ENCODE measurements at places on chromosomes 3 and 15.

DNA sequence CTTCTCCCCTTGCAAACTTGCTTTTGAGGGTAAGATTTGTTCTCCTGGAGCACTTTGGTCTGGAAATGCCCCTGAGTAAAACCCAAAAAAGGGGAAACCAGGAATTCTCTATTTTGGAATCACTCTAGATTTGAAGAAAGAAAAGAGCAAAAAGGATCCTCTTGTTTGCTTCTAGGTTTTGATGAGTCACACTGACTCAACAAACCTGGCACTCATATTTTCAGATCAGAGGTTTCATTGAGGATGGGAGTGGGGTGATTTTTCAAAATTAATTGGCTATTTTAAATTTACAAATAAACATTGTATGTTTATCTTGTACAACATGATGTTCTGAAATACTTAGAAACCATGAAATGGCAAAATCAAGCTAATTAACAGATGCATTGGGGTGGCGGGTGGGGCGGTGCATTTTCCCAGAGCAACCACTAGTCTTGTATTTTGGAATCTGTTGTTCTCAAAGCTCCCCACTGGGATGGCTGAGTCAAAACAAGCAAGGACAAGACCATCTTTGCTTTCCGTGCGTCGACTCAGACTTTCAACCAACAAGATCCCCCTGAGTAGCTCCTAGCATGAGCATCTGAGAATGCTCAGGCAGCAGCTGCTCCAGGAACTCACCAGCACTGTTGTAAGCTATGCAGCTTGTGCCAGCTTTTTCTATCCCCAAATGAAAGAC lies 451.4 kb downstream of the WDR72 start:
- no peak for DNase-seq

DNA sequence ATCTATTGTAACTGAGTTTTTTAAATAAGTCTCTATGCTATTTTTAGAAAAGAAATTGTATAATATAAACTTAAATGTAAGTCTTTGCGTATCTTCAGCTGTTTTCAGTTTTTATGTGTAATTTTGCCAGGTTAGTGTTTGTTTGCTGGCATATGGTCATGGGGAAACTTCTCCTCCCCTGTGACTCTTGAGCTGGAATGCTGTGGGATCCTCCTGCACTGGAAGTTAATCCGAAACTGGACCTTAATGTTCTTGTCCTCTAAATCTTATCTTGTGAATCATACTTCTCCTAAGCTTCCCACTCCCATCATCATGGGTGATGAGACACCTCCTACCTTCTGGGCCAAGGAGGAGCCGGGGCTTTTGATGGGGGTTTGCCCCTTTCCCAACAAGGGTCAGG lies 52.4 kb upstream of the CHST2 start:
- no peak for DNase-seq

DNA sequence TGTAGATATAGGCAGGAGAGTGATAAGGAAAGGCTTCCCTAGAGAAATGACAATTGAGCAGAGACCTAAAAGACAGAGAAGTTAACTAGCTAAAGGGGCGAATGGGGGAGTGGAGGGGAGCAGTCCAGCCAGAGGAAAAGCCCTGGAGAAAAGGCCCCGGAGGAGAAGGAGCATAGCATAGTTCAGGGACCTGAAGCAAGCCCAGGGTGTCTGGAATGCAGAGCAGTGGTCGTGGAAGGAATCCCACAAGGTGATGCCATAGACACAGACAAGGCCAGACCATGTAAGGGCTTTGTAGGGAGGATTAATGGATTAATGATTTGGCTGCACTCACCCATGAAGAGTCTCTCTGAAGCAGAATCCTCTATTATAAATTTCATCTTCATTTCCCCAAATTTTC lies 45.8 kb upstream of the LRRN1 start:
- DNase-seq, result no peak

GRCh38 chr3:32913790-32914446 lies 37.5 kb upstream of the CCR4 start:
- no peak for DNase-seq

DNA sequence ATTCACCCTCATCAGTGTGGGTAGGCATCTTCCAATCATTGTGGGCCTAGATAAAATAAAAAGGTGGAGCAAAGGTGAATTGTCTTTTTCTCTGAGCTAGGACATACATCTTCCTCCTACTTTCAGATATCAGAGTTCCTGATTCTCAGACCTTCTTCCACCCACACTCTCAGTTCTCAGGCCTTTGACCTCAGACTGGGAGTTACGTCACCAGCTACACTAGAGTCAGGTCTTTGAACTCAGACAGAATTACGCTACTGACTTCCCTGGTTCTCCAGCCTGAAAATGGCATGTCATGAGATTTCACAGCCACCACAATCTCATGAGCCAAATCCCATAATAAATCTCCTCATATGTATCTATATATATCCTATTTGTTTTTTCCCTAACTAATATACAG lies 39.0 kb downstream of the STRIT1 start:
- no peak for DNase-seq

DNA sequence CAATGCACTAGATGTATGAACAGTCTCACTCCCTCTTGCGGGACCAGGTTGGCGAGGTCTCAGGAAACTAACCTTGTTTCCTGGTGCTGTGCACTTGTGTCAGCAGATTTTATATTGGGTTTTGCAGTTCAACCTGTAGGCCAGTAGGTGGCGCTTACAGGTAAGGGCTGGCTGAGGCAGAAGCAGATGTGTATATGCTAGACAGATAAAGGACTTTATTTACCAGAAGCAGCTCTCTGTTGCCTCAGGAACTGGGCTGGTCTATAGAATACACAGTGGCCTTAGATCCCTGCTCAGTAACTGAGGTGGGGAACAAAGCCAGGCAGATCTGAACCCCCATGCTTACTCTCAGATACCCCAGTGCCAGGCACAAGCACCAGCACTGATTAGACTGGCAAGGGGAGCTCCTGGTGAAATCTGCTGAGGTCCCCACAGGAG lies 296.8 kb downstream of the DOCK3 start:
- no peak for DNase-seq

GRCh38 chr3:158863247-158863646 lies 61.4 kb downstream of the MFSD1 start:
- DNase-seq, result no peak

DNA sequence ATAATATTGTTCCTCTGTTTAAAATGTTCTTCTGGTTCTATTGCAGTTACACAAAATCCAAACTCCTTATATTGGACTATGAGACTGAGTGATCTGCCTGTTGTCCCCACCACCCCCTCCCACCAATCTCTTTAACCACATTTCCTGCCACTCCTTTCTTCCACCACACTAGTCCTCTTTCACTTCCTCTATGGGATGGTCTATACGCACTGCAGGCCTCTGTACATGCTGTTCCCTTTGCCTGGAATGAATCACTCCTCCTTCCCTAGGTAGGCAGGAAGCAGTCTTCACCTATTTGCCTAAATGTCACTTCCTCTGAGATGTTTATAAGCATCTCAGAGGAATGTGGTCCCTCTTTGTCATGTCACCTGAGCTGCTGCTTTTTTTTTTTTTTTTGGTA lies 4.0 kb downstream of the MAP2K1 start:
- no peak for DNase-seq

- DNase-seq, result no peak
Observed at GRCh38 chr3:89052386-89052785, 55.0 kb upstream of the EPHA3 start.

- DNase-seq, result no peak
Observed at GRCh38 chr3:187726564-187726963, 18.7 kb downstream of the BCL6 start.

DNA sequence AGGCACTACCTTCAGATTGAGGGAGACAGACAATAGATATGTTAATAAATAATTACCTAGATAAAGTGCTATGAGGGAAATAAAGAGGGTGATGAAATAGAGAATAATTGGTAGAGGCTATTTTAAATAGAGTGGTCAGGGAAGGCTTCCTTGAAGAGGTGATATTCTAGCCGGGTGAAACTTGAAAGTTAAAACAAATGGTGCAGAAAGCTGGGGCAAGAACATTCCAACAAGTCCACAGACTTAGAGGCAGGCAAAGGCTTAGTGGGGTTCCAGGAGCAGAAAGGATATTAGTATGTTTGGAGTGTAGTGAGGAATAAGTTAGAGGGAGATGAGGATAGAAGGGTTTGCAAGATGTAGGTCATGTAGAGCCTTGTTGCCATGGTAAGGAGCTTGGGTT lies 10.1 kb downstream of the HACD3 start:
- DNase-seq, result no peak

DNA sequence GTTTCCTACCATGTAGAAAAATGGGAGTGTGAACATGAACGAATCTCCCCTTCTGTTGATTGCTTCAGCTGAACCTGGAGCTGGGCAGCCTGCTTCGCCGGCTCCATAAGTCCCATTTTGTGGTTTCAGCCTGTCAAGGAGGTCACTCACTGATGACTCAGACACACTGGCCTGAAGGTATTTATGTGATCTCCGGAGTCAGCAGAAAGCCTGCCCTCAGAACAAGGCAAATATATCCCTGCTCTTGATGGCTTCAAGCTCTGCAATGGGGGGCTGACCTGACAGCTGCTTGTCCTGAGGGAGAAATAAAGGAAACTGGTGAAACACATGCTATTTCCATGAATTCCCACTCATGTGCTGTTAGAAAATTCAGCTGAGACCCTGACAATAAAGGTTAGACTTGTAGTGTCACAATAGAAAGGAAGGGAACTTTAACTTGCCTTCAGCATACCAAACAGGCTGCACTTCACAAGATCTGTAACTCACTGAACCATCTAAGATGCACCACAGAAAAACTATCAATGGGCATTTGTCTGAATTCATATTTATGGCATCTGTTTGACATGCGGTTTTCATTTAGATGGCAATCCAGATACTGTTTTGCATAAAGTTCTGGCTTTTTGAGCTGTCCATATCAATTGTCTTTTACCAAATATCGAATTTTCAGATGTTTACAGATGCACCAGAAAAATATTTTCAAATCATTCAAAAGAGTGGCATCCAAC lies 282.0 kb upstream of the VEPH1 start:
- no peak for DNase-seq

- DNase-seq, result no peak
Observed at GRCh38 chr3:124410471-124410870, 319.8 kb upstream of the UMPS start.

- no peak for DNase-seq
Observed at GRCh38 chr3:58184309-58184981, 26.3 kb downstream of the DNASE1L3 start.

- DNase-seq, result no peak
Observed at GRCh38 chr15:23548071-23548470, 17.4 kb upstream of the MKRN3 start.

GRCh38 chr3:146928421-146929059 lies 323.4 kb upstream of the PLSCR5 start:
- DNase-seq, result no peak

DNA sequence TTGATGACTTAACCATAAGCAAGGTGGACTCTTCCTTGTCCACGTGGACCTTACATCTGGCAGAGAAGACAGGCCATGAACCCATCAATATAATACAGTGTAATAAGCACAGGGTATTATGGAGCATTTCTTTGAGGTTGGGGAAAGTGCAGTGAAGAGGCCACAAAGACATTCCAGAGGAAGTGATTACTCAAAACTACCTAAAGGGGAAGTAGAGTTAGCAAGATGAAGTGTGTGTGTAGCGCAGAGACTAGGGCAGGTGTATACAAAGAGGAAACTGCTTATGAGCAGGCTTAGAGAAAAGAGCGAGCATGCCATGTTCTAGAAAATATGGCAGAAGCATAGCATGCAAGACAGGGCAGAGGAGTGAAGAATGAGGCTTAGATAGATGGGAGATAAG lies 17.9 kb downstream of the CP start:
- DNase-seq, result no peak

DNA sequence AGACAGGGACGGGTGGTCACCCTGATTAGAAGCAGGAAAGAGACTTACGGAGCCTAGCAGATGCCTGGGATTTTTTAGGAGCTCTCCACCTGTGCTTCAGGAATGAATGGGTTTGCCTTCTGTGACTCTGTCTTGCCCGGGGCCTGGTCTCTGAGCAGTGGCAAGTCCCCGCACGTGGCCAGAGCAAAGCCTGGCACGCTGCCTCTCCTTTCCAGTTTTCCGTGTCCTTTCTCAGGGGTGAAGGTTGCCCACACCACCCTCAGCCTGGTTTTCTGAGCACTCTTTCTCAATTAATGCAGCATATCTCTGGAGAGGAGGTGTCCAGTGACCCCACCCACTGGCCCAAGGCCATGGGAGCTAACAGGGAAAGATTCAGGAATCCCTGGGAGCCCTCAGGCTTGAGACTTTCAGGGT lies 14.5 kb upstream of the CHST14 start:
- no peak for DNase-seq

DNA sequence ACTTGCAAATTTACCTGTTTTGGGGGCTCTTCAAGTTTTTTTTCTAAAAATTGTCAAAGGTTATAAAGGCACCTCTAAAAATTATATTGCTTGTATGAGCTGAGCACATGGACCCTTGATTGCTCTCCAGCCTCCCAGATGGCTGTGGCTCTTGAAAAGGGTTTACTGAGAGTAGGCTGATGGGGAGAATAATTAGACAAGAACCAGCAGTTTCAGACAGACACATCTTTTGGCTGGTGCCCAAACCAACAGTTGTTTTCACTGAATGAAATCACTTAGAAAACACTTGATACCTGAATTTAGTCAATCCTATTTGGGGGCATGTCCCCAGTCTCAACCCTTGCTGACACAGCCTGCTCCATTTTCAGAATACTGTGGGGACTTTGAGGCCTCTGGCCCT lies 217.6 kb downstream of the KBTBD8 start:
- DNase-seq, result no peak
